ENCODE measurements at places on chromosomes 5 and 9.

DNA sequence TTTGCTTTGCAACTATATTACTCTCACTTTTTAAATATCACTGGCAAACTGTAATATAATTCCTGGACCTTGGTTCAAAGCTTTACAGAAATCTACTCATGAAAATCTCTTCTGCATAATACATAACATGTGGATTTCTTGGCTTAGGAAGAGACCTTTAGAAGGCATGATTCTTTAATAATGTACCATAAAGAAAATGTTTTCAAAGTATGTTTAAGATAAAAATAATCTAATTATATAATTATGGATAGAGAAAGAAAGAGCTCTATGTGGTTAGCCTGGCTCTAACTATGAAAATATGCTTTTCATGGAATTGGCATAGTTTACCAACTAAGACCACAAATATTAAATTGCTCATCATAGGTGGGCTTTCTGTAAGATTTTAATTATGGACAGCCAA, 817.8 kb downstream of the TLE1 start:
- no peak overlapping the region for H3K4me3 ChIP-seq
- no peak overlapping the region for H3K27ac ChIP-seq
- no peaks in the 10 kb centered on the region for H3K27me3 ChIP-seq
- no peaks in the 10 kb centered on the region for H3K36me3 ChIP-seq
- no peak for DNase-seq
- H3K4me1 ChIP-seq: no peaks in the 10 kb centered on the region

- H3K27me3 ChIP-seq: no peaks in the 10 kb centered on the region
- no peaks in the 10 kb centered on the region for H3K4me1 ChIP-seq
- no peak overlapping the region for H3K4me3 ChIP-seq
Observed at GRCh38 chr9:25254051-25254450, 424.2 kb downstream of the TUSC1 start.

GRCh38 chr5:34582371-34582770, 73.8 kb upstream of the RAI14 start:
- no peak overlapping the region for H3K4me3 ChIP-seq
- no peak overlapping the region for H3K27ac ChIP-seq
- no peaks in the 10 kb centered on the region for H3K36me3 ChIP-seq
- no peak for DNase-seq
- H3K4me1 ChIP-seq: no peaks in the 10 kb centered on the region
- H3K27me3 ChIP-seq: no peaks in the 10 kb centered on the region

- no peaks in the 10 kb centered on the region for H3K27me3 ChIP-seq
- H3K4me1 ChIP-seq: no peaks in the 10 kb centered on the region
- no peak for DNase-seq
- H3K4me3 ChIP-seq: no peak overlapping the region
- H3K36me3 ChIP-seq: no peaks in the 10 kb centered on the region
- H3K27ac ChIP-seq: no peak overlapping the region
Observed at GRCh38 chr5:19208397-19208796, 779.6 kb downstream of the CDH18 start.

DNA sequence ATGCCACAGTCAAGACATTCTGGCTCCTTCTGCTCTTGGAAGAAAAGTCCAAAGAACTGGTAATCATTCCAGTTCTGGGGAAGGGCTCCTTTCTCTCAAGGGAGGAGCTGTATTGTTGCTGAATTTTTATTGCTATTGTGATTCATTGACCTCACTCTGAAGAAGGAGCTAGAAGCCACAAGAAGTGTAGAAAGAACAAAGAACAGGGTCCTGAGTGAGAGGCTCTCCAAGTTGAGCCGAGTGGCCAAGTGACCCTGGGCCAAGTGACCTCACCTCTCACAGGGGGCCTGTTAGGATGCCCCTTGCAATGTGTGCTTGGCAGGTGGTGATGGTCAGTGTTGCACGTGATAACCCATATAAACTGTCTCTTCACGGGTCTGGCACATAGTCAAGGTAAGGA, 173.3 kb downstream of the FGF18 start:
- H3K4me1 ChIP-seq: no peaks in the 10 kb centered on the region
- no peak overlapping the region for H3K4me3 ChIP-seq
- H3K27ac ChIP-seq: no peak overlapping the region

- no peaks in the 10 kb centered on the region for H3K36me3 ChIP-seq
- H3K27ac ChIP-seq: no peak overlapping the region
- no peaks in the 10 kb centered on the region for H3K4me1 ChIP-seq
Observed at GRCh38 chr9:396396-396795, 181.7 kb downstream of the DOCK8 start.

DNA sequence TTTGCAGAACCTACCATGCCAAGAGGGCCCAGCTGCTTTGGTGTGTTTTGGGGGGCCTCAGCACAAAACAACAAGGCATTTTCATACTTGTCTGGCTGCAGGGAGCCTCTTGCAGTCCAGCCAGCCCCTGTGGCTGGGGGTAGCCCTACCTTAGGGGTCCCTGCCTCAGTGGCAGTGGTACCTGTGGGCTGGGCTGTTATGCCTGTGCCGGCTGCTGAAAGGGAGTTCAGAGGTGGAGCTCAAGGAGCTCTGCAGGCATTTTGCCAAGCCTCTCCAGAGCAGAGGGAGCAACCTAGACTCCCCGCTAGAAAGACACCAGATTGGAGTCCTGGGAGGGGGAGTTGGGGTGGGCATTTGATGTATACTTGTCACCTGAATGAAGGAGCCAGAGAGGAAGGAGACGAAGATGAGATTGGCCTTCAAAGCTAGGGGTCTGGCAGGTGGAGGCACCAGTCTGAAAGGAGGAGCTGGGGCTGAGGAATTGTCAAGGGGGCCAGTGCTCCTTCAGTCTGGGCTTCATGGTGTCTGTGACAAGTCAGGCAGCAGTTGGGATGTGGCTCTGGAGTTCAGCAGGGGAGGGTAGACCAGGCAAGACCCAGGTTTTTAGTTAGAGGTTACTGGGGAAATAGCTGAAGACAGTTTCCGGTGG, 1.5 kb downstream of the SHROOM1 start:
- peaks cover 14% of the 10 kb centered on the region for H3K36me3 ChIP-seq
- H3K27ac ChIP-seq: peak overlapping the region; percentile 90
- peaks cover 63% of the 10 kb centered on the region for H3K27me3 ChIP-seq
- DNase-seq: no peak
- peak overlapping the region; percentile 80 for H3K4me3 ChIP-seq

DNA sequence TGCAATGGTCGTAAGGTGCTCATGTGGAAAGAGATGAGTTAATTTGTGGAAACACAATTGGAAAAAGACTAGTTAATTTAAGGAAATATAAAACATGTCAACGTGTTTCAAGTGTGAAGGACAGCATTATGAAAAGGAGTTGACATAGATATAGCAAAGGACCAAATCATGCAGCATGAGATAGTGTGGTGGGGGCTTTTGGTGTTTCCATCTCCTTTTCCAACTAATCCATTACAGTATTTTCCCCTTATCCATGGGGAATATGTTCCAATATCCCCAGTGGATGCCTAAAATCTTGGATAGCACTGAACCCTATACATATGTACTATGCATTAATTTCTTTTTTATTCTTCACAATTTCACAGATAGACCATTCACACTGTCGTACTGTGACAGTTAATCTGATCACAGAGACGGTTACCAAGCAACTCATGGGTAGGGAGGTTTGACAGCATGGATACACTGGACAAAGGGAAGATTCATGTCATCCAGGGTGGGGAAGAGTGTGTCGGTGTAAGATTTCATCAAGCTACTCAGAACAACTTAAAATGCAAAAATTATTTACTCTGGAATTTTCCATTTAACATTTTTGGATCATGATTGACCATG, 238.6 kb downstream of the CDH12 start:
- no peak overlapping the region for H3K27ac ChIP-seq
- no peak for DNase-seq
- H3K27me3 ChIP-seq: no peaks in the 10 kb centered on the region
- H3K4me1 ChIP-seq: no peaks in the 10 kb centered on the region
- no peaks in the 10 kb centered on the region for H3K36me3 ChIP-seq
- no peak overlapping the region for H3K4me3 ChIP-seq

- H3K4me3 ChIP-seq: no peak overlapping the region
- no peaks in the 10 kb centered on the region for H3K36me3 ChIP-seq
- no peaks in the 10 kb centered on the region for H3K27me3 ChIP-seq
- H3K4me1 ChIP-seq: no peaks in the 10 kb centered on the region
- no peak overlapping the region for H3K27ac ChIP-seq
Observed at GRCh38 chr9:101375546-101375945, 9.3 kb downstream of the BAAT start.

DNA sequence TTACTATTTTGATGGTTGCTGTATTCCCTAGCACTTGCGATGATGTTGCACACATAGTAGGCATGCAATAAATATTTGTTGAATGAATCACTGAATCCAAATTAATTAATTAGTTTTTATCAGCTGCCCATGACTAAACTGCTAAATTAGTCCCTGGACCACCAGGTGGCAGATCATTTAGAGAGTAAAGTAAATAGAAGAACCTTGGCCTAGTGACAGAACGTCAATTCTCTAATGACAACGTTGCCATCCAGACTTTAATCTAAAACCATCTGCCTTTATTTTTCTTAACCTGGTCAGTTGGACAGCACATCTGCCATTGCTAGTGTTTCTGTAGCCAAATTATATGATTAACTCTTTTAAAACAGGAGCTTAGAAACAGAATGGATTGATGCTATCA, 457.5 kb downstream of the KIF4B start:
- no peak overlapping the region for H3K4me3 ChIP-seq
- no peaks in the 10 kb centered on the region for H3K36me3 ChIP-seq
- H3K27me3 ChIP-seq: no peaks in the 10 kb centered on the region
- no peaks in the 10 kb centered on the region for H3K4me1 ChIP-seq
- DNase-seq: no peak
- no peak overlapping the region for H3K27ac ChIP-seq

DNA sequence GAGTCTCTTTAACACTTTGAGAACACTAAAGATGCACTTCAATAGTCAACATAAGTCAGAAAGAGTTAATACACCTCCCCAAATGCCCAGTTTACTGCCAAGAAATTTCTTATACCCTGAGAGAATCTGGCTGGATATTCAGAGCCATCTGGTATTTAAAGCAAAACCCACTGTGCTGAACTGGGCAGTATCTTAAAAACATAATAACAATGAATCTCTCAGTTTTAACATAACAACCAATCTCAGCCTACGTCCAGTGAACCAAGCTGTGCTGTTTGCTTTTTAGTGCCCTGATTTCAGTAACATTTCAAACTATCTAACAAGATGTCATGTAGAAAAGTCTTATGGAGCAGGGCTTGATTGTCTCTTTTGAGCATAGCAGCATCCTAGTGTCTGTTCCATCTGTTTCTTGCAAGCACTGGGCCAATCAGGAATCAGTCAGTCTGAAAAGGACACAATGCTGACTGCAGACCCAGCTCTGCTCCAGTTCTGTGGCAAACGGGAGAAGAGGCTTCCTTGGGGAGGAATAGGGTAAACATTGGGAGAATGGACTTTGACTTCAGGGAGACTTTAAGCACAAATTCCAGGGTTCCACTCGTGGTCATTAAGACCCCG, 43.6 kb upstream of the FAM81B start:
- H3K4me1 ChIP-seq: no peaks in the 10 kb centered on the region
- H3K27me3 ChIP-seq: no peaks in the 10 kb centered on the region
- DNase-seq: no peak
- H3K36me3 ChIP-seq: no peaks in the 10 kb centered on the region
- H3K27ac ChIP-seq: no peak overlapping the region
- H3K4me3 ChIP-seq: no peak overlapping the region

DNA sequence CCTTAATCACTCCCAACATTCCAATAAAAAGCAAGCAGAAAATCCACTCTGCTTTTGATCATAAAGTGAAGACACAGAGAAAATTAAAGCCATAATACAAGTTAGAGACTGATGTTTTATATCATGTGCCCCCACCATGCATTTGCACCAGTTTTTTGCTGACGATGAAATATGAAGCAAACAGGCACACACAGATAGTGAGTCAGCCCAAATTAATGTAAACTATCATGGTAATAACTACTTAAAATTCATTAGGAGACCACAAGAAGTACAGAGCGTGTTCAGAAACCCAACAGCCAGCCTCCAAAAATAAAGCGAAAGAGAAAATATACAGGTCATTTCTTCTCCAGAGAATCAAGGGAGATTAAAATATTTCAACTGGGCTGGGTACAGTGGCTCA, 46.4 kb upstream of the KDM4C start:
- H3K27ac ChIP-seq: no peak overlapping the region
- H3K4me1 ChIP-seq: no peaks in the 10 kb centered on the region
- H3K4me3 ChIP-seq: no peak overlapping the region
- no peak for DNase-seq
- no peaks in the 10 kb centered on the region for H3K36me3 ChIP-seq

- no peak overlapping the region for H3K27ac ChIP-seq
- no peak overlapping the region for H3K4me3 ChIP-seq
- no peaks in the 10 kb centered on the region for H3K36me3 ChIP-seq
- no peaks in the 10 kb centered on the region for H3K27me3 ChIP-seq
- DNase-seq: no peak
Observed at GRCh38 chr5:125227333-125228095, 481.1 kb upstream of the ZNF608 start.

- H3K27ac ChIP-seq: peak overlapping the region; percentile 10
- H3K36me3 ChIP-seq: no peaks in the 10 kb centered on the region
Observed at GRCh38 chr9:126470241-126470993, 143.3 kb upstream of the LMX1B start.

GRCh38 chr9:21965401-21965951, 28.7 kb downstream of the CDKN2A start:
- H3K4me1 ChIP-seq: peaks cover 8% of the 10 kb centered on the region
- H3K4me3 ChIP-seq: peak overlapping the region; percentile 28
- no peak for DNase-seq
- H3K27me3 ChIP-seq: peaks cover 9% of the 10 kb centered on the region
- H3K36me3 ChIP-seq: no peaks in the 10 kb centered on the region

DNA sequence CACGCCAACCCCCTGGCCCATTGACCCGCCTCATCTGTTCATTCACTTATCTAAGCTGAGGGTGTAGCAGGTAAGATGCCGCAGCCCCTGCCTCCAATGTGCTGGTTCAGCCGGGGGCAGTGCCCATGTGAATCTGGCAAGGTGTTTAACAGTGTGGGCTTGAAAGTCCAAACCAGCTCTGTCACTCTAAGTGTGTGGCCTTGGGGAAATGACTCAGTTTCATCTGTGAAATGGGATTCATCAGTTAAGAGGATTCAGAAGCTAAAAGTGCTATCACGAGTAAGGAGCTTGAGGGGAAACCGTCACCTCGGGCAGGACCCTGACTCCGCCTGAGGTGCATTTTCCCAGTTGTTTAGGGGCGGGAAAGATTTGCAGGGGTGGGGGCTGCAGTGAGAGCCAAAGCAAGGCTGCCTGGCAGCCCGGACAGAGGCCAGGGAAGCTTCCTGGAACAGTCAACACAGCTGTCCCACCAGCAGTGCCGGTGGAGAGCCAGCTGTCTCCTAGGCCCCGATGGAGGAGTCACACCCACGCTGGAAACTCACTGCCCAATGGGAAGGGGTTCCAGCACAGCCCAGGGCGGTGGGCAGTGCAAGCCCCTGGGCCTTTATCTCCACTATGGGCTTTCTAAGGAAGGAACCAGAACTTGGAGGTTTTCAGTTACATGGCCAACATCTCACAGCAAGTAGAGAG, 9.7 kb upstream of the URM1 start:
- H3K4me3 ChIP-seq: peak overlapping the region; percentile 40
- no peaks in the 10 kb centered on the region for H3K27me3 ChIP-seq
- peaks cover 16% of the 10 kb centered on the region for H3K4me1 ChIP-seq
- peak overlapping the region; percentile 70 for H3K27ac ChIP-seq
- H3K36me3 ChIP-seq: no peaks in the 10 kb centered on the region

GRCh38 chr5:36739751-36740221, 133.4 kb downstream of the SLC1A3 start:
- no peak overlapping the region for H3K4me3 ChIP-seq
- peak; percentile 78 for DNase-seq
- no peaks in the 10 kb centered on the region for H3K36me3 ChIP-seq
- H3K27me3 ChIP-seq: no peaks in the 10 kb centered on the region
- H3K27ac ChIP-seq: no peak overlapping the region

- no peaks in the 10 kb centered on the region for H3K4me1 ChIP-seq
- no peak for DNase-seq
- H3K27me3 ChIP-seq: no peaks in the 10 kb centered on the region
- no peak overlapping the region for H3K27ac ChIP-seq
- H3K36me3 ChIP-seq: no peaks in the 10 kb centered on the region
Observed at GRCh38 chr5:40486437-40487275, 193.1 kb upstream of the PTGER4 start.
